Cardiac muscle cell (in vitro differentiated cells and primary cell): ENCODE measurements at places on chromosomes 13 and 19. TPM values are rescaled to one million over a fixed set of nuclear protein-coding genes. Genes with fewer than 3 reads are reported as not detected.
A peak's percentile ranks its signal among the peaks of the same experiment; 100 is the strongest.

- no peak for DNase-seq
- no peaks in the 10 kb centered on the region for H3K27me3 ChIP-seq
- no peaks in the 10 kb centered on the region for H3K36me3 ChIP-seq
Measured at GRCh38 chr19:53981376-53981951, 10.0 kb upstream of the CACNG6 start.

DNA sequence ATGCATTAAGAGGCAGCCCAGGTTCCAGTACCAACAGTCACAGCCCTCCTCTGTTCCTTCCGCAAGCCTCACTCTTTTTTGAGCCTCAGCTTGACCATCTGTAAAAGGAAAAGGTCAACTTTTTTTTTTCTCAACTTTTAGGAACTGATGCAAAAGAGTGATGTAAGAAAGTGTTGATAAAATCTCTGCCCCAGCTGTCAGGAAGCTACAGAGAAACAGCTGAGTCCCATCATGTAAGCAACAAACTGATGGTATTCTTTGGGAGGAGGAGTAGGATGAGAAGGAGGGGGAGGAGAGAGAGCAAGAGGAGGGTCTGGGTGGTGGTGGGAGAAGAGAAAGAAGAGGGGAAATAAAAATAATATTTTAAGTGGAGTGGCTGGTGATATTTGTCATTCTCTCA lies 233.9 kb upstream of the TSHZ3 start:
- DNase-seq, result peak; percentile 32
- no peaks in the 10 kb centered on the region for H3K36me3 ChIP-seq
- no peaks in the 10 kb centered on the region for H3K4me1 ChIP-seq
- H3K27me3 ChIP-seq, result no peaks in the 10 kb centered on the region

DNA sequence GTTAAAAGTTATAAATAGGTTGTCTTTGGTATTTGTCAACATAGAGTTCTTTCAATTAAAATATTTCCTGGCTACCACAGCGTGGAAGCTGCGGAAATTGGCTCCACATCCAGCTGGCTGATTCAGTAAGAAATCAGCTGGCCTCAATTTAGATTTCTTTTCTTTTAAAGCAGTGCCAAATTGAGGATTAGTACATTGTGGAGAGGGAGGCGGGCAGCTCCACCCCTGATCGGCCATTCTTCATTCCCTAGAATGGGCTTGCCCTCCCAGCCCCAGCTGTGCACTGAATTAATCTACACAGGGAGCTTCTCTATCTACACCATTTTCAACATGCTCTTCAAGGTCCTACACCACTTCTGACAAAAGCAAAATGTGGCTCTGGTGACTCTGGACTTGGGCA lies 624.8 kb downstream of the DACH1 start:
- no peaks in the 10 kb centered on the region for H3K4me1 ChIP-seq
- H3K36me3 ChIP-seq, result no peaks in the 10 kb centered on the region
- no peak overlapping the region for H3K4me3 ChIP-seq
- peak; percentile 7 for DNase-seq

The MTUS2 gene
- 37.3 and 96.9 TPM in 2 replicates for total RNA-seq

- H3K36me3 ChIP-seq, result peaks cover 3% of the 10 kb centered on the region
- DNase-seq, result no peak
- H3K27me3 ChIP-seq, result no peaks in the 10 kb centered on the region
- no peaks in the 10 kb centered on the region for H3K4me1 ChIP-seq
- H3K4me3 ChIP-seq, result no peak overlapping the region
Measured at GRCh38 chr19:44346556-44346955, 9.9 kb downstream of the ZNF112 start.

The HIF3A gene
- 115 and 163 TPM in 2 replicates for total RNA-seq

The METTL21C gene
- not detected in 2 replicates for total RNA-seq

The KCNC3 gene
- 6.9 and 8.2 TPM in 2 replicates for total RNA-seq

GRCh38 chr13:113146750-113147149 lies 11.7 kb upstream of the PROZ start:
- H3K4me3 ChIP-seq, result no peak overlapping the region
- no peak overlapping the region for H3K27ac ChIP-seq
- H3K36me3 ChIP-seq, result no peaks in the 10 kb centered on the region
- peaks cover 22% of the 10 kb centered on the region for H3K27me3 ChIP-seq
- no peak for DNase-seq

- DNase-seq, result peak; percentile 30
- H3K27ac ChIP-seq, result no peak within 1 kb of the TSS
- peak within 1 kb of the TSS; percentile 29 for H3K4me3 ChIP-seq
- H3K4me1 ChIP-seq, result no peaks in the 10 kb centered on the region
- H3K27me3 ChIP-seq, result peaks cover 10% of the 10 kb centered on the region
- no peaks in the 10 kb centered on the region for H3K36me3 ChIP-seq
Measured at GRCh38 chr19:51064534-51065220, at the start of gene KLK13. TSS of gene KLK13 (minus strand) at chr19:51065092. CDS start at chr19:51065067, 25 bp downstream.

DNA sequence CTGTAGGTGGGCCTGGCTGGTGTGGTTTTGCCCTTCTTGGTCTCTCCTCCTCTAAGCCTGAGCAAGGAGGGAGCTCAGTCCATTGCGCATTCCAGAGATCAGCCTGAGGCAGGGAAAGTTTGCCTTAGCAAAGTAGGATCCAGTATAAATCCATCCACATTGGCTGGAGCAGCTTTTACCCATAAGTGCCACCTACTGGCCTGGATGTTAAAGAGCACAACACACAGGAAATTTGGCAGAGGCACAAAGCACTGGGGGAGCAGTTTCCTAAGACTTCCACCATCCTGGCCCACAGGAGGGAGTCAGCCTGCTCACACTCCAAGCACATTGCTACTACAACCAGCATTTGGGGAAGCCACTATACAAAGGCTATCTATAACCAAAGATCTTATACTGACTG lies 1124.2 kb downstream of the SLITRK1 start:
- H3K36me3 ChIP-seq, result no peaks in the 10 kb centered on the region
- H3K4me1 ChIP-seq, result no peaks in the 10 kb centered on the region
- no peak overlapping the region for H3K4me3 ChIP-seq
- DNase-seq, result peak; percentile 37

The SOX1 gene
- not detected in 2 replicates for total RNA-seq

GRCh38 chr13:49246850-49247642 lies 679 bp upstream of the CDADC1 start:
- H3K4me3 ChIP-seq, result peak overlapping the region; percentile 66
- DNase-seq, result no peak
- H3K27ac ChIP-seq, result peak overlapping the region; percentile 80
- peaks cover 22% of the 10 kb centered on the region for H3K27me3 ChIP-seq

DNA sequence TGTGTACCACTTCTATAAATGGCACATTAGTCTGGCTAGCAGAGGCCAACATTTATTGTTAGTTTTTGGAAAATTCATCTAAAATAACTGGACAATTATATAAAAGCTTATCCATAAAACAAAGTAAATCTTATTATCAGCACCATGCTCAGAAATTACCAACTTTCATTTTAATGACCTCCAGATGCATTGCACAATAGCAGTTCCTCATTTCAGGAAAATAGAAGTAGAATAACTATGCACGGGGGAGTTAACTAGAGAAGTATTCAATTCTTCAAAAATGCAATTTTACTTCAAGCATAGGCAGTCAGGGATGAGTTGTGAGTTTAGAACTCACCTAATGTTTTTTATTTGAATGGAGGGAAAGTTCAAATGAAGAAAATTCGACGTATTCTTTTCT lies 1023.5 kb downstream of the PCDH17 start:
- no peak overlapping the region for H3K4me3 ChIP-seq
- DNase-seq, result no peak
- no peak overlapping the region for H3K27ac ChIP-seq
- no peaks in the 10 kb centered on the region for H3K27me3 ChIP-seq

The TTC9B gene
- not detected in 2 replicates for total RNA-seq

The NLRP5 gene
- total RNA-seq, result not detected in 2 replicates

DNA sequence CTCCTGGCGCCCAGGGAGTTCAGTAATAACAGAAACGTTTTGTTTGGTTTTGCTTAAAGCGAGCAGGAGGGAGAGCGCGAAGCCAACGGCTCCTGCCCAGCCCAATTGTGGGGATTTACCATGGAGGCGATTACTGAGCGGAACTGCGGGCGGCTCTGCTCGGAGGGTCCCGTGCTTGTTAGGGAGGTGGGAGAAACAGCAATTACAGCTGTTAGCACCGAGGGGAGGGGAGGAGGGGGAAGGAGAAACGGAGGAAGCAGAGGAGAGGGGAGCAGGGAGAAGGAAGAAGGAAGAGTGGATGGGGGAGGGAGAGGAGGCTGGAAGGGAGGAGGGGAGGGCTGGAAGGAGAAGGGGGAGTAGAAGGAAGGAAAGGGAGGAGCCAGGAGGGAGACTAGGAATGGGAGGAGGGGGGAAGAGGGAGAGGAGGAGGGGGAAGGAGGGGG lies 7.7 kb upstream of the ONECUT3 start:
- H3K4me1 ChIP-seq, result no peaks in the 10 kb centered on the region
- peaks cover 92% of the 10 kb centered on the region for H3K27me3 ChIP-seq
- no peak overlapping the region for H3K27ac ChIP-seq
- DNase-seq, result no peak
- H3K4me3 ChIP-seq, result no peak overlapping the region
- H3K36me3 ChIP-seq, result no peaks in the 10 kb centered on the region

DNA sequence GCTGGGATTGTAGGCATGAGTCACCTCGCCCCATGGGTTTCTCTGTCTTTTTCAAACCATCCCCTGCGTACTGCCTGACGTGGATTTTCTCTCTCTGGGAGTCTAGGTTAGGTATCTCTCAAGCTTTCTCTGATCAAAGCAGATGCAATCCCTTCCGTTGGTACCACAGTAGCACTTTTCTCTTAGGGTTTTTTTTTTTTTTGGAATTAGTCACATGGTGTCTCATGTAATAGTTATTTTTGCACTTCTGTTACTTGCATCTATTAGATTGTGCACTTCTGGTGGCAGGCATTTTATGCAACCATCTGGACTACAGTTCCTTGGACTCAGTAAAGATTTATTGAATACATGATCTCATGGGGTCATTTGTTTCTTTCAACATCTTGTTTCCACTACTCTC lies 72.1 kb downstream of the GPC6 start:
- peak; percentile 40 for DNase-seq
- H3K36me3 ChIP-seq, result no peaks in the 10 kb centered on the region
- H3K27me3 ChIP-seq, result no peaks in the 10 kb centered on the region

GRCh38 chr19:41409288-41409687 lies 11.7 kb downstream of the BCKDHA start:
- DNase-seq, result peak; percentile 52
- peak overlapping the region; percentile 81 for H3K27ac ChIP-seq
- no peak overlapping the region for H3K4me3 ChIP-seq
- peaks cover 9% of the 10 kb centered on the region for H3K36me3 ChIP-seq
- peaks cover 11% of the 10 kb centered on the region for H3K4me1 ChIP-seq

DNA sequence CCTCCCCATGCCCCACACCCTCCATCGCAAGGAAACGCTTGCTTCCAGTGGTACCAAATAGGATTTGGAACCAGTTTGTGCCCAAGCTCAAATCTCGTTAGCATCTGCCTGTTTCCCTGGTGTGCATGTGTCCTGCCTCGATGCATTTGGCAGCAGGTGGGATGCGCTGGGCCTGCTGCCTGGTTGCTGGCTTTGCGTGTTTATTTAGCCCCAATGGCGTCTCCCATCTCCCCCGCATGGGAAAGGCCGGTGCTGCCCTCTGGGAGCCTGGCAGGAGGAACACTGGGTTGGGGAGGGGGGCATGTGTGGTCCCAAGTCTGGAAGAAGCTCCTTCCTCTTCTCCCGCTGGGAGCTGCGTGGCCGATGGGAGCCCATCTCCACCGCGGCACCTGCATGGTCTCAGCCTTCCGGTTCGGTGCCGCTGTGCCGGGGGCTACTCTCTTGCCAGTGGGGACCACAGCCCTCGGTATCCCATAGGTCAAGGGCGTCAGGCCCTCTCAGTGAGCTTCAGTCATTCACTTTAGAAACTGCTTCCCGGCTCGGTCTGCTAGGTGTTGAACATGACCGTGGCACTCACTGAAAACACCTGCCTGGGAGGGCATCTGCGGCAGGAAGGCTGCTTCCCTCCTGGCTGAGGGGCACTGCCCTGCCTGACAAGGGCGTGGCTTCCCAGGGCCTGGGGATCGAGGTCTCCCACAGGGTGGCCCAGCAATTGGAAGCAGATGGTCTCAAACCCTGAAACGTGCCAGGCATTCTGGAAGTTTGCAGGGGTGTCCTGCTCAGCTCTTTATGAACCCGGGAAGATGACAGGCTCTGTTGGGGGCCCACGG lies 11.8 kb upstream of the F7 start:
- H3K27me3 ChIP-seq, result peaks cover 5% of the 10 kb centered on the region
- H3K27ac ChIP-seq, result no peak overlapping the region
- H3K4me3 ChIP-seq, result no peak overlapping the region
- H3K4me1 ChIP-seq, result no peaks in the 10 kb centered on the region
- no peak for DNase-seq

The CEACAM16 gene
- total RNA-seq, result not detected in 2 replicates

- DNase-seq, result peak; percentile 70
- H3K4me1 ChIP-seq, result no peaks in the 10 kb centered on the region
- H3K27ac ChIP-seq, result no peak overlapping the region
- no peaks in the 10 kb centered on the region for H3K27me3 ChIP-seq
Measured at GRCh38 chr19:47370045-47370611, 21.0 kb downstream of the DHX34 start.

GRCh38 chr19:36266375-36266961 lies 51.6 kb downstream of the ZNF146 start:
- no peaks in the 10 kb centered on the region for H3K4me1 ChIP-seq
- no peak overlapping the region for H3K27ac ChIP-seq
- no peak for DNase-seq
- no peaks in the 10 kb centered on the region for H3K27me3 ChIP-seq
- no peak overlapping the region for H3K4me3 ChIP-seq

The LILRB1 gene
- not detected in 2 replicates for total RNA-seq

DNA sequence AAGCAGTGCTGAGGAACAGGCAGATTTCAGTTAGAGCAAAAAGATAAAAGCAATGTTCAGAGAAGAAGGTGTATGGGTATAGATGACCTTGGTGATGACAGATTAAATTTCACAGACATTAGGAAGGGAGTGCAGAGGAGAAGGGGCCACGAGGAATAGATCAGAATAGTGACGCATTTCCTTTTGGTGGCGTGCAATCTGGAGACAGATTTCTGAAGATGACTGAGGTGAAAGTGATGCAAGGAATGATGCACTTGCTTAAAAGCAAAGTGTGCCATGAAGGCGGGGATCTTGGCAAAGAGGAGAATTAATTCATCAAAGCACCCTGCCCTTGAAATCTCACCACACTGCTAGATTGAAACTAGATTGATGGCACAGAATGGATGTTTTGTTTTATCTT lies 202.4 kb downstream of the ITGBL1 start:
- H3K27ac ChIP-seq, result no peak overlapping the region
- peak; percentile 1 for DNase-seq
- no peaks in the 10 kb centered on the region for H3K36me3 ChIP-seq

The ZNF256 gene
- total RNA-seq, result 12.5 and 13.6 TPM in 2 replicates
